ENCODE measurements at places on chromosomes 1 and 21.

GRCh38 chr1:3548156-3548893, 63.0 kb downstream of the MEGF6 start:
- DNase-seq: no peak

DNA sequence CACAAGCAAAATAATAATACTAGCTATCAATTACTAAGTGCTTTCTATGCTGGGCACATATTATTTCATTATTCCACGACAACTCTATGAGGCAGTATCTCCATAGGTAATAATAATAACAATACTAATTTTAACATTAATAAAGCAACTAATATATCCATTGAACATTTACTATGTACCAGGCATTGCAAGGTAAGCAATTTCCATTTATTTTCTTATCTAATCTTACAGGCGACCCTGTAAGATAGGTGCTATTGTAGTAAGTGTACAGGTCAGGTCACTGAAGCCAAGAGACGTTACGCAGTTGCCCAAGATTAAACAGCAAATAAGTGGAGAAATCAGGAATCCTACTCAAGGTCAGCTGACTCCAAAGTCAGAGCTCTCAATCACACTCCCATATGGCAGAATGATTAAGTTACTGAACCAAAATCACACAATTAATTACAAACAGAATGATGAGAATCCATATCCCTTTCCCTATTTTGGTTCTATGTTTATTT, 198.4 kb downstream of the SLC45A1 start:
- no peak for DNase-seq

GRCh38 chr1:69163779-69164178, 403.9 kb upstream of the LRRC7 start:
- no peak for DNase-seq

DNA sequence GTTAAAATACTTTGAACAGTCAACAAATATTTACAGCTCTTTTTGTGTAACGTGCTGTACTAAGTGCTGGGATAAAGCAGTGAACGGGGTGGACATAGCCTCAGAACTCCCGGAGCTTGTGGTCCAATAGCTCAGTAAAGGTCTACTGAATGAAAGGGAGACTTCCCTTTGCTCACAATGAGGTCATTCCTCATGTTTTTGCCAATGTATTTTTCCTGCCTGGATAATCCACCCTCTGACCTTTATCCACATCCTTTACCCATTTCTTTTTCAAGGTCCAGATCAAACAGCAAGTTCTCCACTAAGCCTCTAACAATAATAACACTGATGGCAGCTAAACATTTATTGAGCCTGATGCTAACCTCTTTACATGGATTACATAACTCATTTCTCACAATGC, 55.9 kb downstream of the LEPR start:
- DNase-seq: no peak

DNA sequence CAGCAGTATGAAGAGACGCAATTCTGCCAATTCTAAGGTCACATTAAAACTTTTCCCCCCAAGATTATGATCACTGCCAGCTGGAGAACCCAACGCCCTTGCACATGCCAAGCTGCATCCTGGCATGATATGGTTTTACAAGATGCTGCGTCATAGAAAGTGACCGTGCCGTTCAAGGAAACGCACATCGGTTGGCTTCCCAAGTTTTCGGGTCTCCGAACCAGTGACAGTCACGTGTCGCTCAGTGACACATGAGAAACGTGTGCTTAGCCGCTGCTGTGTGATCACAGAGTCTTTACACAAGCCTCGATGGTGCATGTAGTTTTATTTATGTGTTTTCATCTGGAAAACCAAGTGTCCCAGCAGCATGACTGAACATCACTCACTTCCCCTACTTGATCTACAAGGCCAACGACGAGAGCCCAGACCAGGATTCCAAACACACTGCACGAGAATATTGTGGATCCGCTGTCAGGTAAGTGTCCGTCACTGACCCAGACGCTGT, 7.4 kb downstream of the SMIM1 start:
- no peak for DNase-seq

DNA sequence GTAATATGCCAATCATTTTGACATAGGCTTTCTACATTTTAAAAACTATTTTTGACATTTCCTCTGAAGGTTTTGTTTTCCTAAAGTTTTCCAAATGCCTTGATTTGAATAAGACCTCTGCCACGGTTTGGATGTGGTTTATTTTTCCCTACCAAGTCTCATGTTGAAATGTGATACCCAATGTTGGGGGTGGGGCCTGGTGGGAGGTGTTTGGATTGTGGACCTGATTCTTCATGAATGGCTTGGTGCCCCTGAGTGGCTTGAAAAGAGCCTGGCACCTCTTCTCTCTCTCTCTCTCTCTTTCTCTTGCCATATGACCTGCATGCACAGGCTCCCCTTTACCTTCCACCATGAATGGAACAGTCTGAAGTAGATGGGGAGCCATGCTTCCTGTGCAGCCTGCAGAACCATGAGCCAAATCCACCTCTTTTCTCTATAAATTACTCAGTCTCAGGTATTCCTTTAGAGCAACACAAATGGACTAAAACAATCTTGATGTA, 14.8 kb downstream of the MMEL1 start:
- DNase-seq: no peak

- DNase-seq: no peak
Measured at GRCh38 chr1:243495442-243496186, 239.8 kb downstream of the SDCCAG8 start.

DNA sequence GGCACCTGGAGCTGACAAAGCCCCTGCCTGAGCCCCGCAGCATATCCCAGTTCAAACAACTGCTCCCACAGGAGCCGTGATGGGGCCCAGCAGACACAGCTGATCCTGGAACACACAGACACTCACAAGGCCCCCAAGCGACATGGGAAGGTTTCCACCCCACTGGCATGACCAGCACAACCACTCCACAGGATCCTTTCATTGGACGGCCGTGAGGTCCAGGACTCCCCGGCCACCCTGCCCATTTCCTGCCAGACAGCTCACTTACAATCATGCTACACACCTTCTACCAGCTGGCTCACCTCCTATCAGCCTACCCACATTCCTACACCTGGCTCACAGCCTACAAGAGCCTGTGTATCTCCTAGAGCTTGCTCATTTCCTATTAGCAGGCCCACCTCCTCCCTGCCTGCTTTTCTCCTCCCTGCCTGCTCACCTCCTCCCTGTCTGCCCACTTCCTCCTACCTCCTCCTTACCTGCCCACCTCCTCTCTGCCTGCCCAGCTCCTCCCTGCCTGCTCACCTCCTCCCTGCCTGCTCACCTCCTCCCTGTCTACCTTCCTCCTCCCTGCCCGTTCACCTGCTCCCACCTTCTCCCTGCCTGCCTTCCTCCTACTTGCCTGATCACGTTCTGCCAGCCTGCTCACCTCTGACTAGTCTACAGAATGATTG, 73.9 kb downstream of the MATN1 start:
- no peak for DNase-seq

DNA sequence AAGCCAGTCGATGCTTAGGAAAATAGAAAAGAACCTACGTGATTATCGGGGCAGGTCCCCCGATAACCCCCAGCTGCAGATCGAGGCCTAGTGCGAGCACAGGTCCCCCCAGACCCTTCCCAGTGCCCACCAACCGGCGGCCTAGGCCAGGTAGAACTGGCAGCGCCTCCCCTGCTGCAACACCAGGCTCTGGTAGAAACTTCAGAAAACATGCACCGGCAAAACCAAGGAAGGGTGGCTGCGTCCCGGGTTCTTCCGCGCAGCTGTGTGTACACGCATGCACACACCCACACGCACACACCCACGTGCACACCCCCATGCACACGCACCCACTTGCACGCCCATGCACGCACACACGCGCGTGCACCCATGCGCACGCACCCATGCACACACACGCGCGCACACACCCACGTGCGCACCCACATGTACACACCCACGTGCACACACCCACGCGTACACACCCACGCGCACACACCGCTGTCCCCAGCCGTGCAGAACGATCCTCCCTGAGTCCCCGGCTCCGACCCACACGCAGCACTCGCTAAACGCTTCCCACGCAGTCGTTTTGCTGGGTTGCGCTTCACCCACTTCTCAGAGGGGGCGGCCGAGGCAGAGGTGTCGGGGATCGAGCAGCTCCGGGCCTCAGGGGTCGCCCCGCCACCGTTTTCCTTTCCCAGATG, 5.2 kb downstream of the TSPEAR start:
- no peak for DNase-seq

GRCh38 chr1:99731384-99731783, 35.1 kb downstream of the FRRS1 start:
- DNase-seq: no peak

- no peak for DNase-seq
Measured at GRCh38 chr21:44710294-44710665, 1.1 kb downstream of the TSPEAR start.

- DNase-seq: no peak
Measured at GRCh38 chr1:202953392-202953791, 4.7 kb downstream of the ADIPOR1 start.

DNA sequence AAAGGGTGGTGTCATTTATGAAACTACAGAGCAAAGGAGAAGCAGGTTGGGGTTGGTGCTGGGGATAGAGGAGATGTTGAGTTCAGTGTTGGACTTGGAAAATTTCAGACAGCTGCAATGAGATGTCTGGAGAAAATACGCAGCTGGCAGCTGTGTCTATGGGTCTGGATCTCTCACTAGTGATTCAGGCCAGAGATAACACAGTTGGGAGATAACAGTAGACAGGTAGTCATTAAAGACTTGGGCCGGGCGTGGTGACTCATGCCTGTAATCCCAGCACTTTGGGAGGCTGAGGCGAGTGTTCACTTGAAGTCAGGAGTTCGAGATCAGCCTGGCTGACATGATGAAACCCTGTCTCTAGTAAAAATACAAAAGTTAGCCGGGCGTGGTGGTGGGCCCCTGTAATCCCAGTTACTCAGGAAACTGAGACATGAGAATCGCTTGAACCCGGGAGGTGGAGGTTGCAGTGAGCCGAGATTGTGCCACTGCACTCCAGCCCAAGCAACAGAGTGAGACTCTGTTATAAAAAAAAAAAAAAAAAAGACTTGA, 2.5 kb upstream of the TFAP2E start:
- no peak for DNase-seq

- no peak for DNase-seq
Measured at GRCh38 chr1:36582066-36582755, 99.5 kb upstream of the CSF3R start.

DNA sequence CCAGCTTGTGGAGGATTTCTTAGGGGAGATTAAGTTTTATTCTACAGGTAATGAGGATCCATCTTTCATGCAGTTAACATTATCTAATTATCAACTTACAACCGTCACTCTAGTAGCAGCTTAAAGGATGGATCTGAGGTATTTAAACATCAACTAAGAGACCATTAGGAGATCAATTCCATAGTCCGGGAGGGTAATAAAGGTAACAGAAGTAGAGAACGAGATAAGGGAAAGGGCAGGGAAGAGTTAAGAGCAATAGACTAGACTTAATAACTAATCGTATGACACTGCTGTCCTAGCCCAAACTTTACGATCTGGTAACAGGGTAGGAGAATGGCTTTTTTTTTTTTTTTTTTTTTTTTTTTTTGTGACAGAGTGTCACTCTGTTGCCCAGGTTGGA, 19.5 kb upstream of the CCDC17 start:
- DNase-seq: no peak

- no peak for DNase-seq
Measured at GRCh38 chr1:59055908-59056719, 240.8 kb upstream of the FGGY start.

DNA sequence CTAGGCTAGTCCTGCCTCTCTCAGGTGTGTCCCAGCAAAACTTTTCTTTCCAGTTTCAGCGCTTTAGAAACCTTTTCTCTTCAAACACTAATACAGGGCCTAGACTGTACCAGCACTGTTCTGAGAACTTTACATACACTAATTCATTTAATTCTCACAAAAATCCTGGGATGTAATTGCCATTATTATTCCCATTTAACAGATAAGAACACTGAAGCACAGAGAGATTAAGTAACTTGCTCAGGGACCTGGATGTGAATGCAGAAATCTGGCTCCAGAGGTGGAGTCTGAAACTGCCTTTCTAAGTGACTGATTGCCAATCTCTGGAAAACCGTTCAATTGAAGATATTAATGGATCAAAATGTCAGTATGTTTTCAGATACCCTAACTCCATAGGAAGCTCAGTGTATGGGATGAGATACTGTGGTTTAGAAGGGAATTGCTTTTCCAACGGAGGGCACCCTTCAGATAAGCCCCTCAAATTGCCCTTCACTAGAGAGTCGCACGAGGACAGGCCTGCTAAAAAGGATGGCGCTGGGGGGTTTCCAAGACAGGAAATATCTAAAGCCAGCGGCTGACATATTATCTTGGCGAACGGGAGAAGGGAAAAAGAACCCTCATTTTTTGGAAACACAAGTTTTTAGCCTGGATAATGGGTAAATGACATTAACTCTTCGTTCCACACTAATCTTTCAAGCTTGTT, 698 bp upstream of the UCK2 start:
- DNase-seq: no peak

DNA sequence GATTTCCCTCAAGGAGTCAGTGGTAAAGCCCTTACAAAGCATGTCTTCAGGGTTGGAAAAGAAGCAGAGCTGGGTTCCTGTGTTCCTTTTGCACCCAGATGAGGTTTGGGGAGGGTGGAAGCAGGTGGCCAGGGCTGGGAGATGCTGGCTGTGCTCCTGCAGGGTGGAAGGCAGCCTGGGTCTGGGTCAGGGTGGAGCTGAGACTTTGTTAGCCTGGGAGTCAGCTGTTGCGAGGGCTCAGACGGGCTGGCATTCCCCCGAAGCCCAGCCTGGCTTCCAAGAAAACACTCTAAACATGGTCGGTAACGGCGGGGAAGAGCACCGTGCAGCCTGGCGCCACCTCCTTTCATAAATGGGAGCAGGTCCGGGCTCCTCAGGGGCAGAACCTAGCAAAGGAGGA, 43.7 kb upstream of the EPS8L3 start:
- DNase-seq: no peak

DNA sequence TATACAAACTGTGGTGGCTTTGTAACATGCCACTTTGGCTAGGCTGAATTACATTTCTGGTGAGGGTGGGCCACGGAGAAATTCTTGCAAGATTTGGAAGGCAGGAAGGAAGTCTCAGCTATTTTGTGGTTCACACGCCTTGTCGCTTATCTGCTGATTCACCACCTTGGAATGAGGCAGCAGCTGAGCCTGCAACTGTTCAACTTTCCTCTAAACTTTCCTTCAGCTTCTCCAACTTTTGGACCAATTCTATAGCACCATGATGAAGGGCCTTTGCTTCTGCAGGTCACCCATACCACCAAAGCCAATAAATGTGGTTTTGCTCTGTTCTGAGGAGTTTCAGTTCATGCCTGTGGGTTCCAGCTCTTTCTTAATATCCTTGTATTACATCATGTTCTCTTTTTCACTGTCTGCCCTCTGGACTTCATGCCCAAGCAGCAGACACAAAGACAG, 337.6 kb upstream of the SNX7 start:
- peak; percentile 9 for DNase-seq

DNA sequence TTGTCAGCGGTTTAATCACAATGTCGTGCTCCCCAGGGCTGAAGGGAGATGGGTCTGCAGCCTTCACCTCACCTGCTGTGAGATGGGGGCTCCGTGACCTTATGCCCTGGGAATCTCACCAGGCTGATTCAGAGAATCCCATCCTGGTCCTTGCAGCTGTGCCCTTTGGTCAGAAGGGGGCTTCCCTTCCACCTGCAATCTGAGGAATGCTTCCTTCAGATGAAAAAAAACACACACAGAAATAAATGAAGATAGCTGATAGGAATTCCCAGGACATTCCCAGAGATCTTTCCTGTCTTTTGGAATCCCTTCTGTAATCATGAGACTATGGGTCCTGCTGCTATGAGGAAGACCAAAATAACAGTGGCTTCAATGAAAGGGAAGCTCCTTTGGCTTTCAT, 127.0 kb upstream of the VAMP3 start:
- no peak for DNase-seq
